Cortex of kidney (tissue), 1 donor: ENCODE measurements at places on chromosomes 5 and 9.

GRCh38 chr5:96522635-96523355 lies 89.7 kb upstream of the PCSK1 start:
- no peak for DNase-seq

DNA sequence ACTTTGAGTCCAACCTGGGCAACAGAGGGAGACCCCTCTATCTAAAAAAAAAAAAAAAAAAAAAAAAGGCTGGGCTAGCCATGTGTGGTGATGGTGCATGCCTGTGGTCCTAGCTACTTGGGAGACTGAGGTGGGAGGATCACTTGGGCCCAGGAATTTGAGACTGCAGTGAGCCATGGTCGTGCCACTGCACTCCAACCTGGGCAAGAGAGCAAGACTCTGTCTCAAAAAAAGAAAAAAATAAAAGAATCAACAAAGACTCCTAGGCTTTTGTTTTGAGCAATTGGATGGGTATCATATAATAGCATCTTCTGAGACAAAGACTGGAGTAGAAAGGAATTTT lies 481.7 kb upstream of the PAPPA start:
- no peak for DNase-seq

DNA sequence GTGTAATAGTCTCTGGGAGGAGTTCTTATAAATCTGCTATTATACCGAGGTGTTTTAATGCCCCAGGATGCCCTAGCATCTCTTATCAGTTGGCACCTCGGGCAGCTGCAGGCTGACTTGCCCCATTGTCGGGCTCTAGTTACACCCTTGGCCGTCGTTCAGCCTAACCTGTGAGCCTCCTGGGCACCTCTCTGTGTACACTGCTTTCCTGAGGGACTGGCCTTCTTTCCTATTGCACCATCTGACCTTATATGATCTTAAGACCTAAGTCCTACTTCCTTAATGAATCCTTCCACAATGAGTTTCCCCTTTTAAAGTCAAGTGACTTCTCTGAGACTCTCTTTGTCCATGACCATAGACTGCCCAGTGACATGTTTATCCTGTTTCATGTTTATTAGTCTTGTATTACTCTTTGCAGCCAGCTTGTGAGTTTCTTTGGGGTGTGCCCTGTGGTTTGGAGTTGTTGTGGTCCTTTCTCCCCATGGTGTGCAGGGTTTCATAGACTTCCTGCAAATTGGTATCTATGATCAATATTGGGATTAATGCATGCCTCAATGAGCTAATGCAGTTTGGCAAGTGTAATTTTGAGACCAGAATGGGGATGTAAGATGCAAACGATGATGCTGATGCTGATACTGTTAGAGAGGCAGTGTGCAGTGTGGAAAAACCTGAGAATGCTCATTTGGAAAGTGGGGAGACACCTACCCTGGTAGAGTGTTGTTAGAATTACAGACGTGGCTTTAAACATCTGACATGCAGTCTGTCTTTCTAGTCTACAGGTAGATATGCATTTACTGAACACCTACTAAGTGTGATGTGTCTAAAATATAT lies 4.9 kb downstream of the DAPK1 start:
- no peak for DNase-seq

- no peak for DNase-seq
Observed at GRCh38 chr5:96493219-96493790, 60.3 kb upstream of the PCSK1 start.

DNA sequence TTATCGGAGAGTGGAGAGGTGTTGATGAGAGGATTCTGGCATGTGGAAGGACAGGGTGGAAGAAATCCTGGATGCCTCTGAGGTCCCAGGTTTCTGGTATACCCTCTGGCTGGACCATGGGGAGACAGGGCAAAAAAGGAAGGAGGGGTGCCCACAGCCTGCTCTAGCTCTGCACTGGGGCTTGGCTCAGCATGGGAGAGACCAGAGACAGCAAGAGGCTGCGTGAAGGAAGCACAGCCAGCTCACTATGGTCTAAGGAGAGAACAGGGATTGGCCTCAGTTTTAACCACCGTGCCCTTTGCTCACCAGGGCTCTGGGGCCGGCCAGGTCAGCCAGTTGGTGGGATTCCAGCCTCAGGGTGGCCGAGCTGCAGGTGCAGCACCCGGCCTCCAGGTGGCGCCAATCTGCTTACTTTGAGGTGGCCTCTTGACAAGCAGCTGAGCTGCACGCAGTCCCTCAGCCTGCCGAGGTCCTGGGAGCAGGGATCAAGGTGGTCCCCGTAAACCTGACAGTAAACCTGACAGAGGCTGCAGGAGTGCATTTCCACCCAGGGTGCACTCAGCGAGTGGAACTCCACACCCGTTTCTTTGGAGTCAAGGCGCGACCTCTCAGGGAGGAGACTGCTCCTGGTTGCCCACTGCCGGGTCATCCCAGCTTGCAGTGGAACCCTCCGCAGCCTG lies 25.0 kb upstream of the SPTLC1 start:
- no peak for DNase-seq

GRCh38 chr5:31574772-31575171 lies 42.7 kb downstream of the C5orf22 start:
- no peak for DNase-seq

DNA sequence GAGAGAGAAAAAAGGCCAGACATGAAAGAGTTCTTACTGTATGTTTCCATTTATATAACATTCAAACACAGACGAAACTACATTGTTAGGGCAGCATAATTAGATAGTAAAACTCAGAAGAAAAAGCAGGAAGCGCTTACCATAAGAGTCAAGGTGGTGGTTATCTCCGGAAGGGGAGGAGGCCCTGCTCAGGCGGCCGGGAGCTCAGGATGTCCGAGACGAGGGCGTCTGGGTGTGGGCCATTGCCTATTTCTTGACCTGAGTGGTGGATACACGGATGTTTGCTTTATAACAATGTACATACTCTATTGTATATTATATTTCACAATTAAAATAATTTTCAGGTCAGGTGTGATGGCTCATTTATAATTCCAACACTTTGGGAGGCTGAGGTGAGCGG lies 80.9 kb upstream of the COL5A1 start:
- DNase-seq = no peak

DNA sequence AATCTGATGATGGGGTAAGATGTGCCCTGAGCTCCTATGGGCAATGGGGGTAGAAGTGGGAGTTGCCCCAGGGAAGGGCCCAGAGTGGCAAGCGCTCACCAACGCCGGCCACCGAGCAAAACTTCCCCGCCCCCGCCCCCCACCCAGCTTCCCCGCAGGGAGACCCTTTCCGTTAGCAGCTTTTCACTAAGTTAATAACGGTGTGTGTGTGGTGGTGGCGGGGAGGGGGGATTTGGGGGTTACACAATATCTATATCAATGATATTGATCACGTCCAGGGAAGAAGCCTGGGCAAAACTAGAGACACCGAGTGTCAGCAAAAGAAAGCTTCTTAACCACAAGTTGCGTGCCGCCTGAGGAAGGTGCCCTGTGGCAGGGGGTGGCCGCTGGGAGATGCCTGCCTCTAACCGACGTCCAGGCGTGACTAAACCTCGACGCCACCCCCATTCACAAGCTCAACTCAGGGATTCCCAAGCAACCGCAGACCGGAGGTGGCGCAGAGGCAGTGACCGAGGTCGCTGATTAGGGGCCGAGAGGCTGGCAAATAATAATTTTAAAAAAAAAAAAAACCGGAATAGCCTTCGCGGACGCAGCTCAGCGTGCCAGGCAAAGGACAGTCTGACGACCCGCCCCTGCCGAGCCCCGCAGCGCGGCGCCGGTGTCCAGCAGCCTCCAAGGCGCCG lies 222.6 kb downstream of the MEF2C start:
- DNase-seq = no peak

GRCh38 chr5:173742432-173742816 lies 126.0 kb upstream of the BOD1 start:
- no peak for DNase-seq

GRCh38 chr5:158172005-158172404 lies 313.1 kb upstream of the CLINT1 start:
- DNase-seq = no peak

- DNase-seq = no peak
Observed at GRCh38 chr9:112028242-112029221, 131.9 kb downstream of the UGCG start.

- no peak for DNase-seq
Observed at GRCh38 chr9:120931231-120932085, 4.9 kb upstream of the TRAF1 start.

- DNase-seq = no peak
Observed at GRCh38 chr5:147187099-147187540, 47.7 kb upstream of the STK32A start.

DNA sequence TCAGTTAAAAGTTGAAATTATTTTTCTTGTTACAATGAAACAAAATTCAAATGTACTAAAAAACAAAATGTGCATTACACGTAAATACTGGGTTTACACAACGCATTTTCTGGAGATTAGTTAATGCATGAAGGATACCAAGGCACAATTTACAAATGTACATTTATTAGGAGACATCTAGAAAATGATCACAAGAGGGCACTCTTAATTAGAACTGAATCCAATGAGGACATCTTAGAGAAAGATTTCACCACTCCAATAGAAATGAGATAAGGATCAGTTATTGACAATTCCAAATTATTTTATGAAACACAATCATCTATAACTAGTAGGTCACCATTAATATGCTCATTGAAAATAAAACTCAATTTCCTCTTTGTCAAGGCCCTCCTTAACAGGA lies 36.6 kb upstream of the CDH12 start:
- DNase-seq = no peak

- DNase-seq = no peak
Observed at GRCh38 chr9:91006046-91006445, 204.4 kb downstream of the SYK start.

DNA sequence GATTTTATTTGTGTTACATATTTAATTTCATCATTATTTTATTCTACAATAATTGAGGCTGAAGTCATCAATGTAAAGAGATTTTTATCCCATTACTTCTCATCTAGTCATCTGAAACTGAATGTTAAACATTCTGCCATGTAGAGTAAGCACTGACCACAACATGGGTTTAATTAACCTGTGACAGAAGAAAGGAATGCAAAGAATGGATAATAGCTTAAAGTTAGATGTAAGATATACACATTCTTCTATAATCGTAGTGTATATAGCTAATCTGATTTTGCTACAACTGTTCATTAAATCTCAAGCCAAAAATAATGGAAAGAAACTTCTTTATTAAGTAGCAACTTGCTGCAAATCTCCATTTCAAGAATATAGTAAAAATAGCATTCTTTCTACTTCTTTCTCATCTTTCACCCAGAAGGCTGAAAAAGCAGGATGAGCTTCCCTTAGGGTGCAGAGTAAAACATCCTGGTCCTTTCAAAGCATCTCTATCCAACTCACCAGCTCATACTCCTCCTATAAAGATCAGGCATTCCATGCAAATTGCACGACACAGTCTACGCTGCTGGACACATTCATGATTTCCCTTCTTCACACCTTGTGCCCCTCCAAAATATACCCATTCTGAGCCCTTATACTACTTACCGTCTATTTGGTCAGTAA lies 115.2 kb downstream of the EFNA5 start:
- no peak for DNase-seq

DNA sequence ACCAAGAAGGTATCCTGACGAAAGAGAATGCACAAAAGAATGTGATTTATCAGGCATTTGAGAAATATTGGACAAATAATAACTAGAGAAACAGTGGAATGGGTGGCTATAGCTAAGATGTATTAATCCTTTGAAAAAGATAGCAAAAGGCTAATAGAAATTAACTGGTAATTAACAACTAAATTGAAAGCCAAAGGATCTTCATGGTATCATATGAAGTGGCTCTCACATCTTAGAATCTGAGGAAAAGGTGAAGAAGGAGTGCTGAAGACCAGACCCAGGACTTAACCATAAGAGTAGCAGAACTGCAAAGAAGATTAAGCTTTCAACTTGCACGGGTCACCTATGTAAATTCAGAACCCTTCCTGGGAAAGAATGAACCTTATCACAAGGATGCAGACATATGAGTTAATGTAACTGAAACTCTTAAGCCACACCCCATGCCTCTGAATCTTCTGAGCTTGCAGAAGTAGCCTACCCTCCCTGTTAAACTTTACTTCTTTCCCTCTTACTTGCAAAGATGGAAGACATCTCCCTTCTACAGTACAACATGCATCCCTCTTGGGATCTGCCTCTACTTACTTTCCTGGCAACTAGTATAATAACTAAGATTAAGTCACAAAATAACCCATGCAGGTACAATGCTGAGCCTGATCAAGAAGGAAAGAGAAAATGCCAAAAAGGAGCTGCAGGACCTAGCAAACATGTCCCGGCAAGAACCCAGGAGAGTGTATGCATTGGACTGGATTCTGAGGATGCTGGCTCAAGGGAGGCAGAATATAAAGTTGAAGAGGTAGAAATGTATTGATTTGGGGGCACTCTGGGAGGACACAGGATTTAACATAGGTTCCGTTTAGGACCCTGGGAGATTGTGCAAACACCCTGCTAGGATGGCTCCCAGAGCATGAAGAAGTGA lies 395.5 kb upstream of the SLC30A5 start:
- no peak for DNase-seq

DNA sequence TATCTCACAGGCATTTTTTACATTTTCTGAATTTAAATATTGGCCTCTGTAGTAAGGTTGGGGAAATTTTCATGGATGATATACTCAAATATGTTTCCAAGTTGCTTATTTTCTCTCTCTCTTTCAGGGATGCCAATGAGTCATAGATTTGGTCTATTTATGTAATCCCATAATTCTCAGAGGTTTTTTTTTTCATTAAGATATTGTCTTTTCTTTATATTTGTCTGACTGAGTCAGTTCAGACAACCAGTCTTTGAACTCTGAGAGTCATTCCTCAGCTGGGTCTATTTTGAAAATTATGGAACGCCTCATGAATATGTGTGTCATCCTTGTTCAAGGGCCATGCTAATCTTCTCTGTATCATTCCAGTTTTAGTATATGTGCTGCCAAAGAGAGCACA lies 223.2 kb downstream of the PCSK1 start:
- no peak for DNase-seq

- DNase-seq = no peak
Observed at GRCh38 chr5:434443-435146, 8.4 kb upstream of the EXOC3 start.

DNA sequence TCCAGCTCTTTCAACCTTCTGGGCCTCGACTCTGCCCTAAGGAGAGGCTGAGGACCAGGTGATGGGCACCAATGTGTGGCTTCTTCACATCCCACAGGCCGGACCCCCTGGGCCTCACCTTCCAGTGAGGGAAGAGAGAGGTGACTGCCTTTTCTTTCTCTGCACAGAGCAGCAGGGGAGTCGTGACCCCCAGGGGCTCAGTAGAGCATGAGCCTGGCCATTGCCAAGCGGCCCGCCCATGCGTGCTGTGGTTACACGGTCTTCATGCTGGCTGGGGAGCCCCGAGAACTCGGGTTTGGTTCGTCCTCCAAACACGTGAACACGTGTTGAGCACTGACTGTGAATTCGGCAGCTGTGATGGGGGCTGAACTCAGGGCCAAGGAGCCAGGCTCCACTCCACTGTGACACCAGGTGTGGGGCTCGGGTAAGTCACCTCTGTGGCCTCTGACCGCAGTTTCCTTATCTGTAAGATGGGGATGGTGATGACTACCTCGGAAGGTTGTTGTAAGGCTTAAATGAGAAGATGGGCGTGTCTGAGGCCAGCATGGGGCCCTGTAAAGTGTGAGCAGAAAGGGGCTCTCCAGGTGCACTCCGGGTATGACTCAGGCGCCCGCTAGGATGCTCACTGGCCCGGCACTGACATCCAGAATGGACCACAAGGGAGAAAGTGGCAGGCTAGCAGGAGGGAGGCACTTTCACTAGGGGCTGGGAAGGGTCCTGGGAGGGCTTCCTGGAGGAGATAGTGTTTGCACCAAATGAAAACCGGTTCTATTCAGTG lies 13.4 kb upstream of the GRHPR start:
- DNase-seq = no peak

- DNase-seq = no peak
Observed at GRCh38 chr5:151471276-151471675, 23.9 kb downstream of the SLC36A1 start.

- DNase-seq = no peak
Observed at GRCh38 chr9:113632776-113633590, 169.5 kb downstream of the RGS3 start.
